Naive thymus-derived CD4-positive, alpha-beta T cell (primary cell): ENCODE measurements at places on chromosomes 5 and 9. TPM values are rescaled to one million over a fixed set of nuclear protein-coding genes. Genes with fewer than 3 reads are reported as not detected.

The CCDC187 gene
- not detected for total RNA-seq

DNA sequence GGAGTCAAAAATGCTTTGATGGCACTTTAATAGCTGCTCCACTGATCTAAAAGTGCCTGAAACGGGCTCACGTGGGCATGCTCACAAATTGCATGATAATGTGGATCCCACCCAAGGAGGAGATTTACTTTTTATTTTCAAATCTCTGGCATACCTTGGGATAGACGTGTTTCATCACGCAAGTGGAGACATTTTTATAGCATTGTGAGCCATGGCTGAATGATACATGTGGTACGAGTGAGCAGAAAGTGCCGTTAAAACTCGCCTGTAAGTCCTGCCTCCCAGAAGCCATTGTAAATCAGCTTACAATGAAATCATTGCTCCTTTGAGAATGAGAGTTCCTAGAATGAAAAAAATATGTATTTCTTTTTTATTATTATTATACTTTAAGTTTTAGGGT lies 514.7 kb downstream of the MAT2B start:
- no peak overlapping the region for H3K4me3 ChIP-seq
- H3K27me3 ChIP-seq: no peaks in the 10 kb centered on the region
- H3K4me1 ChIP-seq: no peaks in the 10 kb centered on the region
- no peaks in the 10 kb centered on the region for H3K36me3 ChIP-seq
- no peak for DNase-seq

DNA sequence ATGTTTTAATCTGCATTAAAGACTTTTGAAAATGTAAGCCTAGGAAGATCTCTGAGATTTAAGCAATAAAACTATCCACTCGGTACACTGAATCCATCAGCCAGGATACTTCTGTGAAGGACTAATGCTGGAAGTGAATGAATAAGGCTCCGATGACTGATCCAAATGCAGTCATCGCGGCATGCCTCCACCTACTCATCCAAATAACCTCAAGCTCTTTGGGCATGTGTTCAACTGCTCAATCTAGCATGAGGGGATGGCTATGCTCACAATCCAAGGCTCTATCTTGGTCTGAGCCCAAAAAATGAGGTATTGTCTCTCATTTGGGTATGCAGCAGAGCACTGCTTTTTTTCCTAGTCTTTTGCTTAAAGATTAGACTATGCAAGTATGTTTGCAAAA lies 19.2 kb downstream of the MARCHF3 start:
- no peak for DNase-seq
- H3K4me3 ChIP-seq: no peak overlapping the region
- no peak overlapping the region for H3K27ac ChIP-seq
- no peaks in the 10 kb centered on the region for H3K27me3 ChIP-seq

The CTSL gene
- total RNA-seq: 14.9 TPM

DNA sequence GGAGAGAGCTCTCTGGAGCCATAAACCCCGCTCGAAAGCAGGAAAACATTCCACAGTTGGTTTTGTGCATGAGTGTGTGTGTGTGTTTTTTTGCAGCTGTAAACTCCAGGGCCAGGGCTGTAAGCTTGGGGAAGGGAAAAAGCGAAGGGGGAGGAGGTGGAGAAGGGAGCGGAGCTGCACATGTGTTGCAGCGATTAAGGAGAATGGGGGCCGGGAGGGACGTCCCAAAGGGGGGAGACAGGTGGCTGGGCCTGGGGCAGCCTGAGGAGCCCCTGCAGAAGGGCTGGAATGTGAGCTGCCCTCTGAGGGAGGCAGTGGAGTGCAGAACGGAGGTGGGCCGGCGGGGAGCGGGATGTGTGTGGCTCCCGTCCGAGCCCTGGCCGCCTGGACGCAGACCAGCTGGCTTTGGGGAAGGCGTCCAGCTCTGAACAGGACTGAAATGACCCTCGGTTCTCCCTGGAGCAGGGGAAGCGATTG lies 2.7 kb upstream of the MYMK start:
- no peak overlapping the region for H3K27ac ChIP-seq
- DNase-seq: no peak
- H3K4me3 ChIP-seq: no peak overlapping the region
- no peaks in the 10 kb centered on the region for H3K36me3 ChIP-seq
- no peaks in the 10 kb centered on the region for H3K4me1 ChIP-seq
- no peaks in the 10 kb centered on the region for H3K27me3 ChIP-seq

The PLPPR1 gene
- total RNA-seq: not detected in 2 replicates

DNA sequence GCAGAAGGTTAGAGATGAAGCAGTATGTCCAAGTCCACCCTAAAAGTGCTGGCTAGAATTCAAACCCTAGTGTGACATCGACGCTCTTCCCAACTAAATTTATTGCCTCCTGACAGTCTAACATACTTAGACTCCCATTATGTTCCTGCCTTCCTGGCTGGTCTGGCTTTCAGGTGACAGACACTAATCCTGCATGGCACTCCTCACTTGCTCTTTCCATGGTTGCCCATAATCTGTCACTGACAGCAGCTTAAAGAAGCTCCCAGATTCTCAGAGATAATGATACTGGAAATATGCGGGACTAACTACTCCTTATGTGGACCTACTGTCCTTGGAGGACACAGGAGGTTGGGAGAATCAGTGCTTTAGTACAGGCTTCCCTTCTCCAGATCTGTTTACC lies 41.7 kb upstream of the HTR1A start:
- no peak overlapping the region for H3K27ac ChIP-seq
- no peaks in the 10 kb centered on the region for H3K36me3 ChIP-seq
- DNase-seq: no peak
- no peaks in the 10 kb centered on the region for H3K27me3 ChIP-seq
- no peaks in the 10 kb centered on the region for H3K4me1 ChIP-seq

- H3K36me3 ChIP-seq: no peaks in the 10 kb centered on the region
- DNase-seq: no peak
- no peaks in the 10 kb centered on the region for H3K27me3 ChIP-seq
- no peaks in the 10 kb centered on the region for H3K4me1 ChIP-seq
- H3K4me3 ChIP-seq: no peak overlapping the region
- H3K27ac ChIP-seq: no peak overlapping the region
Observed at GRCh38 chr9:88197781-88198340, 59.6 kb upstream of the SPATA31C2 start.

The TNFSF15 gene
- not detected for total RNA-seq

DNA sequence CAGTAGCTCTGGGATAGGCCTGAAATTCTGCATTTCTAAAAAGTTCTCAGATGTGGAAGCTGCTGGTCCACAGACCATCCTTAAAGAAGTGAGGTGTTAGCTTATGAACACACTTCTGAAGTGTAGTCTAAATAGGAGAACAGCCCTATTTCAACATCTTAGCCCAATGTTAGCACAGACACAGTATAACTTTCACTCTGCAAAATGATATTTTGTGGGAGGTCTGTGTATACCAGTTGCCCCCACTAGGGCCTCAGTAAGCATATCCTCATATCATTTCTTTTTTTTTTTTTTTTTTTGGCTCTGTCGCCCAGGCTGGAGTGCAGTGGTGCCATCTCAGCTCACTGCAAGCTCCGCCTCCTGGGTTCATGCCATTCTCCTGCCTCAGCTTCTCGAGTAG lies 7.5 kb upstream of the HABP4 start:
- DNase-seq: no peak
- H3K4me3 ChIP-seq: no peak overlapping the region
- H3K27me3 ChIP-seq: no peaks in the 10 kb centered on the region

The IL13 gene
- not detected for total RNA-seq

- DNase-seq: no peak
- H3K27ac ChIP-seq: no peak overlapping the region
- H3K27me3 ChIP-seq: no peaks in the 10 kb centered on the region
- no peak overlapping the region for H3K4me3 ChIP-seq
Observed at GRCh38 chr5:12896086-12896485, 991.8 kb upstream of the CTNND2 start.

DNA sequence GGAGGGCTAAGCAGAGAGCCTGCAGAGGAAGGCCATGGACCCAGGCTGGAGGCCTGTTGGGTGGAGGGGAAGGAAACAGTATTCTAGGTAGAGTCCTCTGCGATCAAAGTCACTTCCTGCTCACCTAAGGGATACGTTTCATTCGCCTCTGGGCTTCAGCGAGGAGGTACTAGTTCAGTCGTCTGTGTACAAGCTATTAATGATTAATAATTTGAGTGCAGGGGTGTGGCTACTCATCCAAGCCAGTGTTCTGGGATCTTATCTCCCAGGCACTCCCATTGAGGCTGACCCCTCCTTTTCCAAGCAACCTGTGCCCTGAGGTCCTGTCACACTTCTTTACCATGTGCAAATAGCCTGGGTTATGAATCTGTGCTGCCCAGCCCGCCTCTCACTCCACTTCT lies 25.2 kb downstream of the RALGPS1 start:
- no peak overlapping the region for H3K4me3 ChIP-seq
- H3K27me3 ChIP-seq: no peaks in the 10 kb centered on the region
- H3K36me3 ChIP-seq: no peaks in the 10 kb centered on the region

DNA sequence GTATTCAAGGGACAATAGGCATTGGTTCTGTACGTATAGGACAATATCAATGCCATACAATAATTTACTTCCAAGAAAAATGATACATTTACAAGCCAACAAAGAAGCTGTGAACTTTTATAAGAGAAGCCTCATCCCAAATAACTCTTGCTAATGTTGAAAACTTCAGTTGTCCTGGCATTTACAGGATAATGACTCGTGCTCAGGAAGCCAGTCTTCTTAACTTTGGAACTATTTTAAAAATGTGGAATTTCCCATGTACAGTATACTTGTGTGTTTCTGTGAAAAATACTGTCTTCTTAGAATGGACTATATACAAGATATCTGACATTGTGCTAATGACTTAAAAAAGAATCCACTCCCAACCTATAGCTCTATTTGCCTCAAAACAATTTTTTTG lies 1479.3 kb upstream of the CDH9 start:
- no peak overlapping the region for H3K4me3 ChIP-seq
- no peaks in the 10 kb centered on the region for H3K36me3 ChIP-seq
- no peaks in the 10 kb centered on the region for H3K27me3 ChIP-seq
- DNase-seq: no peak
- H3K4me1 ChIP-seq: no peaks in the 10 kb centered on the region

GRCh38 chr5:122401976-122402725 lies 90.1 kb downstream of the SNCAIP start:
- H3K27me3 ChIP-seq: no peaks in the 10 kb centered on the region
- H3K4me3 ChIP-seq: no peak overlapping the region
- H3K36me3 ChIP-seq: no peaks in the 10 kb centered on the region
- no peak overlapping the region for H3K27ac ChIP-seq

DNA sequence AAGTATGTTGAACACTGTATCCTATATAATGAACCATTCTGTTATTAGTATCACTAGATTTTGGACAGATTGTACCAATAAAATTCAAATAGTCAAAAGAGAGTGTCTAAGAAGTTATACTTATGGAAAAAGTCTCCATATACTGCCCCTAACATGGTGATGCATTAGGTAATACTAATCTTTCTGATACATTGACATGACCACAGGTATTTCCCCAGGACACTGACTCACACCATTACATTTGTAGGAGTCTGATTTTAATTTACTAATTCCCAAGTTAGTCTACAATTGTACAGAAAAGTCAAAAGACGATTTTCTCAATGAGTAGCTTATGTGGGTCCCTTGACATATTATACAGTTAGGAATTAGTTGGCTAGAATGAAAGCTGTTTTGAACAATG lies 593.8 kb downstream of the ISL1 start:
- no peaks in the 10 kb centered on the region for H3K4me1 ChIP-seq
- no peak for DNase-seq
- H3K27ac ChIP-seq: no peak overlapping the region
- peaks cover 3% of the 10 kb centered on the region for H3K27me3 ChIP-seq
- H3K36me3 ChIP-seq: no peaks in the 10 kb centered on the region

DNA sequence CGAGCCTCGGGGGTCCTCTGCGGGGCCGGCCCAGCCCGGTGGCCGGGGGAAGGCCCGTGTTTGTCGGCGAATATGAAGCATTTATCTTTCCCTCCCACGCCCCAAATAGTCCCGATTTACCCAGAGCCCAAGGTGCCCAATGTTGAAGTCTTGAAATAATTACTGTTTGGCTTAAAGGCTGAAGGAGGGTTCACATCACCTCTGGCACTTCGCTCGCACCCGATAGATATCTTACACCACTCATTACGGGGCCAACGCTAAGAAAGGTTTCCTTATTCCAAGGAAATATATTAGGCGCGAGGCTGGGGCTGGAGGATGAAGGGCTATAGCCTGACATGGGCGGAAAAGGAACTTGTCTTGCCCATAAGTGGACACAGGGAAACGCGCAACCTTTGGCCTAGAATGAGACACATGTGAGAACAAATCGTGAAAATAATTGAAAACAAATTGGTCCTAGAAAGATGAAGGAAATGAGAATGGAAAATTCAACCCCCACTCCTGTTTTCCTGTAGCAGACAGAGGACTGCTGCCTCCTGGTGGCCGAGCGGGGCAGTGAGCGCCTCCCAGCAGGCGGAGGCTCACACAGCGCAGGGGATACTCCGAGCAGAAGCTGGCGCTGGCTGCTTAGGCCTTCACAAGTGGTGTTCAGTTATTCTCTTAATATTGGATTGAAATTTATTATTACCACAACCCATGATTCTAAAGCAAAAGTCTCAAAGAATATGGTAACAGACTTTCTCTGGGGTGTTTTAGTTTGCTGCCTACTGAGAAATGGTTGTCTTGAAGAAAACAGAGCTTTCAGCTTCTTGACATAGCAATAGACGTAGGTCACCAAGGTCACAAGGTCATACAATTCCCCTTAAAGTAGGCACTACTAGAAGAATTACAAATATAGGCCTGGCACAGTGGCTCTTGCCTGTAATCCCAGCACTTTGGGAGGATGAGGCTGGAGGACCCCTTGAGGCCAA lies 7.9 kb downstream of the CCL21 start:
- H3K27me3 ChIP-seq: no peaks in the 10 kb centered on the region
- no peaks in the 10 kb centered on the region for H3K4me1 ChIP-seq
- H3K27ac ChIP-seq: no peak overlapping the region
- DNase-seq: peak; percentile 67

The MCC gene
- 3.0 TPM in 2 replicates for total RNA-seq

GRCh38 chr5:111447822-111448221 lies 64.5 kb downstream of the STARD4 start:
- no peak overlapping the region for H3K4me3 ChIP-seq
- H3K27ac ChIP-seq: no peak overlapping the region
- H3K36me3 ChIP-seq: peaks cover 5% of the 10 kb centered on the region
- no peaks in the 10 kb centered on the region for H3K27me3 ChIP-seq
- DNase-seq: no peak

The SPINK7 gene
- total RNA-seq: not detected

The PCDHB10 gene
- total RNA-seq: not detected in 2 replicates

GRCh38 chr9:13244181-13244580 lies 35.3 kb downstream of the MPDZ start:
- H3K36me3 ChIP-seq: no peaks in the 10 kb centered on the region
- no peak overlapping the region for H3K4me3 ChIP-seq
- H3K27ac ChIP-seq: no peak overlapping the region

The FOXD4L4 gene
- total RNA-seq: not detected

DNA sequence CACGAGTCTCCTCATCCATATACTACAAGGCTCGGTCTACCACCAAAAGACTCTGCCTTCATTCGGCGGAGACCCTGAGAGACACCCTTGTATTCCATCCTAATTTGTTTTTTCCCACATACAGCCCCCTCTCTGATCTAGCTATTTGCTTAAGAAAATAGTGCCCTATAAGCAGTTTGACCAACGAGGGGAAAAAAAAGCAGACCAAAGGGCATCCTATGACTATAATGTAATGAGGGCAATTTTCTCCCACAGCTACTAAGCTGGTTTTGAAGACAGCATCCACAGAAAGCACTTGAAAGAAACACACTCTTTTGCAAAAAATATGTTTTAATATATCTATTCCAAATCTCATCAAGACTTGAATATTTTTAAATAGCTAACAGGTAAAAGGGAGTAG lies 147.8 kb downstream of the MLLT3 start:
- no peaks in the 10 kb centered on the region for H3K27me3 ChIP-seq
- no peaks in the 10 kb centered on the region for H3K36me3 ChIP-seq
- H3K27ac ChIP-seq: no peak overlapping the region
- no peaks in the 10 kb centered on the region for H3K4me1 ChIP-seq
